Cardiac muscle cell (in vitro differentiated cells and primary cell): ENCODE measurements at places on chromosomes 16 and 17. TPM values are rescaled to one million over a fixed set of nuclear protein-coding genes. Genes with fewer than 3 reads are reported as not detected.

GRCh38 chr16:64481497-64481896 is 640.4 kb downstream of the CDH11 start:
- no peak overlapping the region for H3K4me3 ChIP-seq
- no peaks in the 10 kb centered on the region for H3K27me3 ChIP-seq
- peaks cover 12% of the 10 kb centered on the region for H3K4me1 ChIP-seq
- DNase-seq: no peak
- no peak overlapping the region for H3K27ac ChIP-seq

DNA sequence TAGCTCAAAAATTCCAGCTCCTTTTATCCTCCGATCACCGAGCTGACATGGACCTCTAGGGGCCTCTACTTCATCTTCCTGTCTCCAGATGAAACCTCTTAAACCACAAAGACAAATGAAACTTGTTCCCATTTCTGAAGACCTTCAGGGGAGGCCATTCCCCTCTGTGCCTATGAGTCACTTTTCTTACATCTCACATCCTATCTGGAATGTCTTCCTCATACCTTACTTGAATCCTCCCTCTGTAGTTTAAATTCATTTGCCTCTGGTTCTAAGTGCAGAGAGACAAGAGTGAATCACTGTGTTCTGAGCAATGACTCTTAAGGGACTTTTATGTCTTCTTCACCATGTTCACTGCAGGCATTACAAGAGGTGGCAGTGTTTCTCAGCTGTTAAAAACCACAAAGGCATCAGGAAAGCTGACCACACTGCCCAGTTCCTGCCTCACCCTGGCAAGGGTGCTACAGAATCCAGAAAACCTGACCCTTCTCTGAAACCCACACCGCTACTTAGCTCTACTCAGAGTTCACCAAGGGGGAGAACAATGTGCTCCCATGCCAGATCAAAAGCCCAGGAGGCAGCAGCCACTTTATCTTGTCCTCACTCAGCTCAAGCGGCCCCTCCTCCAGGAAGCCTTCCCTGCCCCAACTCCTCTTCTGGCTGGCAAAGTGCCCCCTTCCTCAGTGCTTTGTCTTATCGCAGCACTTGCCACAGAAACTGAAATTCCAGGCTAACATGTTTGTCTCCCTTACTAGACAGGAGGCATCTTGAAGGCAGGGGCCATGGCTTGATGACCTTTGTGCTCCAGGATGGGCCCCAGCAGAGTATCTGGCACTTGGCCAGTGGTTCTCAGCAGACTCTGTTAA is 6.4 kb downstream of the CUEDC1 start:
- no peaks in the 10 kb centered on the region for H3K27me3 ChIP-seq
- no peak overlapping the region for H3K4me3 ChIP-seq
- H3K4me1 ChIP-seq: peaks cover 6% of the 10 kb centered on the region
- no peak for DNase-seq
- H3K36me3 ChIP-seq: no peaks in the 10 kb centered on the region
- no peak overlapping the region for H3K27ac ChIP-seq

DNA sequence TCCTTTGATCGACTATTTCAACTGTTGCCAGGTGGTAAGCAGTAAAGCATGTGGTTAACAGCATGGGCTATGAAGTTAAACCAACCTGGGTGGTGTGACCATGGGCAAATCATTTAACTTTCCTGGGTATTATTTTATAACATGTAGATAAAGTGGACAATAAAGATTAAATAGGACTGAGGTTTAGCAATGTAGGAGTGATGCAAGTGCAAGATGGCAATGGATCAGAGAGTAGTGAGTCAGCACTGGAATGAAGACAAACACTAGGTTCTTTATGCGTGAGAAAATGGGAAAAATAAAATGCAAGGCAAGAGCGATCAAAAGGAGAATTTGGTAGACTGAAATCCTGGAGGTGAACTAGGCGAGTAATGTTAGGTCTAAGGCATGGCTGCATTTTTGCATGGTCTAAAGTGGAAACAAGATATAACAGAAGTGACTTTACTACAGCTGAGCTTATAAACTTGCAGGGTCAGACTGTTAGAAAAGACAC is 222.4 kb upstream of the AXIN2 start:
- no peak overlapping the region for H3K4me3 ChIP-seq
- no peaks in the 10 kb centered on the region for H3K4me1 ChIP-seq
- H3K27me3 ChIP-seq: no peaks in the 10 kb centered on the region
- no peak overlapping the region for H3K27ac ChIP-seq
- DNase-seq: peak; percentile 93
- no peaks in the 10 kb centered on the region for H3K36me3 ChIP-seq

GRCh38 chr16:11263737-11264136 is 5.4 kb downstream of the TNP2 start:
- no peak for DNase-seq
- H3K36me3 ChIP-seq: no peaks in the 10 kb centered on the region
- H3K27ac ChIP-seq: no peak overlapping the region
- no peak overlapping the region for H3K4me3 ChIP-seq
- no peaks in the 10 kb centered on the region for H3K4me1 ChIP-seq

GRCh38 chr17:80509311-80509710 is 32.9 kb upstream of the NPTX1 start:
- no peak for DNase-seq
- no peaks in the 10 kb centered on the region for H3K4me1 ChIP-seq
- peaks cover 90% of the 10 kb centered on the region for H3K27me3 ChIP-seq
- H3K36me3 ChIP-seq: no peaks in the 10 kb centered on the region
- H3K27ac ChIP-seq: no peak overlapping the region
- no peak overlapping the region for H3K4me3 ChIP-seq

DNA sequence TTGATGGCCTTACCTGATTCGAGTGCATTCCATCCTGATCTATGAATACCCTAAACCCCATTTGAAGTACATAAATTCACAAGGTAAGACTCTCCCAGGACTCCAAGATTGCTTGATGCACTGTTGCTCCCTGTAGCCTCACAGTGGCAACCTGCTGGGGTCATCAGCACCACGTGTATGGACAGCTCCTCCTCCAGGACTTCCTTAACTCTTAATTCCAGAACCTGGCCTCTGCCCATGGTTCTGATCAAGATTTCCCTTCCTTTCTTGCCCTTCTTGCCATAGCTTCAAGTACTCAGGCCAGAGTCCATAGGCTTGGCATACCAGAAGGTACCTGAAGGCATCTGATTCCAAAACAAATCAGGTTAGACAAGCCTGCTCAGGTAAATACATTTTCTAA is 34.0 kb upstream of the NLK start:
- H3K36me3 ChIP-seq: no peaks in the 10 kb centered on the region
- H3K27ac ChIP-seq: no peak overlapping the region
- no peaks in the 10 kb centered on the region for H3K4me1 ChIP-seq
- no peak overlapping the region for H3K4me3 ChIP-seq

- no peak overlapping the region for H3K27ac ChIP-seq
- H3K27me3 ChIP-seq: peaks cover 86% of the 10 kb centered on the region
- no peak overlapping the region for H3K4me3 ChIP-seq
- no peaks in the 10 kb centered on the region for H3K4me1 ChIP-seq
- H3K36me3 ChIP-seq: no peaks in the 10 kb centered on the region
Observed at GRCh38 chr17:35793257-35793656, 2.2 kb downstream of the MMP28 start.

DNA sequence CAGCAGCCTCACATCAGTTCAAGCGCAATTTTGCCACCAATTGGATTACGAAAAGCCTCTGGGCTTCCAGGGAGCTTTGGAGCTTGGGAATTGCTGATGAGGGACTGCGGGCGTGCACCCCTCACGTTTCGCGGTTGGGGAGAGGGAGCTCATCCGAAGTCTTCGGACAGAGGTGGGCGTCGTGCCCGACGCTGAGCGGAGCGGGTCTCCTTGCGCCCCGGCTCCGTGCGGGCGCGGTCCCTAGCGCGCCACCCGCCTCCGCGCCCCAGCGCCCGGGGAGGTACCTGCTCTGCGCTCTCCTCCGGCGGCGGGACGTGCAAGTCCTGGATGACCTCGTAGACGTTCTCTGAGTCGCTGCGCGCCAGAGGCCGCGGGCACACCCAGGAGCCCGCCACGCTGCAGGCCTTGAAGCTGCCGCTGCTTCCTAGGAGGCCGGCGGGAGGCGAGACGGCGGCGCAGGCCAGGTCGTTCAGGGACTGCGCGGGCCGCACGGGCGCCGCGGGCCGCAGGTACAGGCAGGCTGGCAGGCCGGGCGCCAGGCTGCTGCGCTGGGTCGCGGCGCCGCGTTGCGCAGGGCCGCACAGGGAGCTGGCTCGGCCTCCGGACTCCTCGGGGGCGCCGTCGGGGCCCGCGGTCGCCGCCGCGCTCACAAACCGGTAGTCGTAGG is 3.2 kb downstream of the ARHGAP27 start:
- H3K36me3 ChIP-seq: no peaks in the 10 kb centered on the region
- no peak overlapping the region for H3K27ac ChIP-seq
- no peak for DNase-seq
- peak overlapping the region; percentile 12 for H3K4me3 ChIP-seq
- peaks cover 69% of the 10 kb centered on the region for H3K27me3 ChIP-seq
- no peaks in the 10 kb centered on the region for H3K4me1 ChIP-seq

DNA sequence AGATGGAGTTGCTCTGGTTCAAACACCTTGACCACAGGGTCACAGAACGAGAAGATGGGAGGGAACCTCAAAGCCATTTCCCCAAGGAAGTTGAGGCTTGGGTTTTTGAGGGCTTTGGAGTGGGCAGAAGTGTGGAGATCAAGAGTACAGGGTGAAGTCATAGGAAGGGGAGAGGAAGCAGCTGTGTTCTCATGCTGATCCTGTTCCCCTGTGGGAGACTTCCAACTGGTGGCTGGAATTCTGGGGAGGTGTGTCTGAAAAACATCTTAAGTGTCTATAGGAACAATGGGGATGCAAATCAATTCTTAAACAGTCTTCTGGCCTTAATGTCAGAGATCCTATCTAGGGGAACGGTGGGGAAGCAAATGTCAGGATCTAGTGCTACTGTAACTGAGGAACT is 38.8 kb upstream of the HSBP1 start:
- H3K36me3 ChIP-seq: no peaks in the 10 kb centered on the region
- DNase-seq: peak; percentile 2
- H3K4me3 ChIP-seq: no peak overlapping the region
- no peaks in the 10 kb centered on the region for H3K27me3 ChIP-seq
- H3K27ac ChIP-seq: no peak overlapping the region

GRCh38 chr17:16873174-16874035 is 98.5 kb downstream of the TNFRSF13B start:
- H3K36me3 ChIP-seq: no peaks in the 10 kb centered on the region
- no peak overlapping the region for H3K27ac ChIP-seq
- no peaks in the 10 kb centered on the region for H3K27me3 ChIP-seq
- peak; percentile 33 for DNase-seq
- no peak overlapping the region for H3K4me3 ChIP-seq

DNA sequence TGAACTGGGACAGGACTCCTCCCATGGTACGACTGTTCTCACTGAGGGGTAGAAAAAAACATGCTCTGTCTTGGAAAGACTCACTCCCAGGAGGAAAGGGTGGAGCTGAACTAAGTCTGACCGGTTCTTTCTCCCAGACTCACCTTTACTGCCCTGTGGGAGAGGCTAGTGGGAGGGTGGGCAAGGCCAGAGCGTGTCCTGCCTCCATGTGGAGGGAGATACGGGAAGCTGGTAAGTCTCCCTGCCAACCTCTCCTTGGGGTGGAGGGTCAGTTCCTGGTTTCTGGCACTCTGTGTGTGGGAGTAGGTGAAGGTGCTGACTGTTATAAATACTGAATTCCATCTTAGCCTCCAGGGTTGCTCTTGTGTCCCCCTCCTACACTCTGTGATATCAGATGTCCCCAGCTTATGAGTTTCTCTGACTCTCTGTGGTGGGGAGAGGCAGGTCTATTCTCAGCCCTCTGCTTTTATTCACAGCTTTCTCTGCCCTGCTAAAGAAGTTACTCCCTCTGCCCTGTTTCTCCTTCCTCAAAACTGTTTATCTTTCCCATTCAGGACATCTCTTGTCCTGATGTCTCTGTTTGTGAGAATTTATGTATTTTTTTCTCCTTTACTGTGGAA is 26.9 kb upstream of the FAM20A start:
- DNase-seq: peak; percentile 27
- no peak overlapping the region for H3K4me3 ChIP-seq

GRCh38 chr16:49528060-49528865 is 154.7 kb downstream of the C16orf78 start:
- no peak overlapping the region for H3K4me3 ChIP-seq
- peaks cover 25% of the 10 kb centered on the region for H3K4me1 ChIP-seq
- H3K27me3 ChIP-seq: no peaks in the 10 kb centered on the region
- H3K36me3 ChIP-seq: no peaks in the 10 kb centered on the region

GRCh38 chr16:31467151-31467773 is 4.7 kb upstream of the TGFB1I1 start:
- peaks cover 9% of the 10 kb centered on the region for H3K36me3 ChIP-seq
- DNase-seq: no peak
- no peak overlapping the region for H3K27ac ChIP-seq
- peaks cover 7% of the 10 kb centered on the region for H3K4me1 ChIP-seq

DNA sequence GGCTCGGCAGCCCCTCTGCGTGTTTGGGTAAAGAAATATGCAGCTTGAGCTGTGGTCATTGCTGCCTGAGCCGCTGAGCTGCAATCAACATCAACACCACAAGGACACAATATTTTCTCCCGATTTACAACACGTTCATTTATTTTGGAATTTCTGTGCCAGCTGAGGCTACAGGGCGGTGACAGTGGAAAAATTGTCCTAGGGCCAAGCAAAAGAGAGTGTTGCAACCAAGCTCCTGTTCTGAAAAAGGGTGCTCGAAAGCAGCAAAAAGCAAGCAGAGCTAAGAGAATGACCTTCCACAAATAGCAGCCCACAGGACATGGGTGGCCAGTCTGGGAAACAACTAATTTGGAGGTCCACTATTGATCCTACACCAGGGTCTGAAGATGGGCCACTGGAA is 35.4 kb upstream of the NOG start:
- no peak overlapping the region for H3K4me3 ChIP-seq
- H3K27me3 ChIP-seq: no peaks in the 10 kb centered on the region
- H3K36me3 ChIP-seq: no peaks in the 10 kb centered on the region
- peaks cover 8% of the 10 kb centered on the region for H3K4me1 ChIP-seq

DNA sequence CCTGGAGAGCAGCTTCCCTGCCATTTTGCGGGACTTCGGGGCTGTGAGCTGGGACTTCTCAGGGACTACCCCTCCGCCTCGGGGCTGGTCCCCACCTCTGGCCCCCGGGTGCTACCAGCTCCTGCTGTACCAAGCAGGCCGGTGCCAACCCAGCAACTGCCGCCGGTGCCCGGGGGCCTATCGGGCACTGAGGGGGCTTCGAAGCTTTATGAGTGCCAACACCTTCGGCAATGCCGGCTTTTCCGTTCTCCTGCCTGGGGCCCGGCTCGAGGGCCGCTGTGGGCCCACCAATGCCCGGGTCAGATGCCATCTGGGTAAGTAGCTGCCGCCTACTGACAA is 1.3 kb downstream of the ASPHD1 start:
- H3K27ac ChIP-seq: no peak overlapping the region
- H3K4me1 ChIP-seq: peaks cover 4% of the 10 kb centered on the region
- no peaks in the 10 kb centered on the region for H3K27me3 ChIP-seq
- H3K36me3 ChIP-seq: no peaks in the 10 kb centered on the region
- no peak overlapping the region for H3K4me3 ChIP-seq
- DNase-seq: no peak

GRCh38 chr17:28367641-28368305 is 2.3 kb downstream of the VTN start:
- no peak for DNase-seq
- no peak overlapping the region for H3K4me3 ChIP-seq
- no peak overlapping the region for H3K27ac ChIP-seq
- peaks cover 4% of the 10 kb centered on the region for H3K36me3 ChIP-seq
- peaks cover 12% of the 10 kb centered on the region for H3K4me1 ChIP-seq

- no peaks in the 10 kb centered on the region for H3K36me3 ChIP-seq
- peaks cover 6% of the 10 kb centered on the region for H3K4me1 ChIP-seq
- peaks cover 44% of the 10 kb centered on the region for H3K27me3 ChIP-seq
- H3K4me3 ChIP-seq: peak overlapping the region; percentile 41
- no peak overlapping the region for H3K27ac ChIP-seq
Observed at GRCh38 chr16:55480228-55480655, 1.2 kb downstream of the MMP2 start.

TBC1D28 gene
- total RNA-seq: not detected in 2 replicates

ABCC3 gene
- not detected in 2 replicates for total RNA-seq

HSD11B2 gene
- 0.28 and 0.36 TPM in 2 replicates for total RNA-seq

ARSG gene
- 10.3 and 15.4 TPM in 2 replicates for total RNA-seq

PRKAR1A gene
- 458 and 473 TPM in 2 replicates for total RNA-seq
